T-helper 2 cell (primary cell): ENCODE measurements at places on chromosomes 7 and 10.

- DNase-seq: no peak
Measured at GRCh38 chr10:35420044-35420443, 83.7 kb downstream of the CCNY start.

GRCh38 chr10:24467136-24467535 is 256.6 kb downstream of the ARHGAP21 start:
- DNase-seq: no peak

GRCh38 chr10:101007099-101007711 is 7.6 kb downstream of the LZTS2 start:
- DNase-seq: no peak

DNA sequence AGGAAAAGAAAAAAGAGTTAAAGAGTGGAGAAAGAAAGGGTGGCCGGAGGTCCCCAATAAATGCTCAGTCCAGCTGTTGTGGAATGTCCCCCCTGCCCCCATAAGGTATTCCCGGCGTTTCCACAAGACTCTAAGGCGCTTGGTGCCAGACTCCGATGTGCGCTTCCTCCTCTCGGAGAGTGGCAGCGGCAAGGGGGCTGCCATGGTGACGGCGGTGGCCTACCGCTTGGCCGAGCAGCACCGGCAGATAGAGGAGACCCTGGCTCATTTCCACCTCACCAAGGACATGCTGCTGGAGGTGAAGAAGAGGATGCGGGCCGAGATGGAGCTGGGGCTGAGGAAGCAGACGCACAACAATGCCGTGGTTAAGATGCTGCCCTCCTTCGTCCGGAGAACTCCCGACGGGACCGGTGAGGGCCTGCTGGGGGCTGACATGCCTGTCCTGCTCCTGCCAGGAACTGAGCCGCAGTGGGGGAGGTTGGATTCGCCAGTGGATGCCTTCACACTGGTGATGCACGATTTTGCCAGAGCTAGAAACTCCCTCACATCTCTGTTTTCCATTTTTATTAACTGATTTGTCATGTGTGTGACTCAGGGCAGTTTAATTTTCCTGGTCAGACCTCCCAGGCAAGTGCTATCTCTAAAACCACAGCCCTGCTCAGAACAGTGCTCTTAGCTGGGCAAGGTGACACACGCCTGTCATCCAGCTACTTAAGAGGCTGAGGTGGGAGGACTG is 34.2 kb downstream of the TACR2 start:
- no peak for DNase-seq

DNA sequence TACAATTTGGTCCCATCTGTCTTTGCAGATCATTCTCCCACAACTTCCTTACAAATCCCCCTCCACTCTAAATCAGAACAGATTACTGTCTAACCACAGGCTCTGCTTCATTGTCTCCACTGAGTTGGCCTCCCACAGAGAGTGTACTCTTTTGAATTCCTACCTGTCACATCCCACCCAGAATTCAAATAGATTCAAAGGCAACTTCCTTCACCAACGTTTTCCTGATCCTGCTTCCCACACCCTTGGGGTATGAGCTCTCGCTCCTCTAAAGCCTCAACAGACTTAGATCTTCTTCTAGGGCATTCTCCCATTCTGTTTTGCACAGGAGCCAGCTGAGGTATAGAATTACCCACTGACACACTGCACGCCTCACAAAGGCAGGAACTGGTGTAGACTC is 197.8 kb upstream of the CDCA7L start:
- no peak for DNase-seq

- no peak for DNase-seq
Measured at GRCh38 chr7:87505557-87506245, 30.2 kb upstream of the ABCB4 start.

DNA sequence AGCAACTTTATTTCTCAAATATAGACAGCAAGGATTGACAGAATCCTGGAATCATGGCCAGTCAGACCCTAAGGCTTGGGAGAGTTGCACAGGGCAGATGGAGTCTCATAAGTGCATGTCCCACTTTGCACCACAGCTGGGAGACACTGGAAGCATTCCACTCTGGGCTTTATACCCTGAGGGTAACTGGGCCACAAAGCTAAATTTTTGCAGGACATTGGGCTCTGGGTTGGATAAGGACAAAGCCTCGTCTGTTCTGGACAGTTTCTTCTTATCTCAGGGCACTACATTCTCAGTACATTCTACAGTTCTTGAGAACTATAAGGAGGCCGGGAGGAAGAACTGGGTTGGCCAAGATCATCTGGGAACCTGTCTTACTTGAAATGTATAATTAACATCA is 158.3 kb upstream of the IGFBP3 start:
- DNase-seq: no peak

DNA sequence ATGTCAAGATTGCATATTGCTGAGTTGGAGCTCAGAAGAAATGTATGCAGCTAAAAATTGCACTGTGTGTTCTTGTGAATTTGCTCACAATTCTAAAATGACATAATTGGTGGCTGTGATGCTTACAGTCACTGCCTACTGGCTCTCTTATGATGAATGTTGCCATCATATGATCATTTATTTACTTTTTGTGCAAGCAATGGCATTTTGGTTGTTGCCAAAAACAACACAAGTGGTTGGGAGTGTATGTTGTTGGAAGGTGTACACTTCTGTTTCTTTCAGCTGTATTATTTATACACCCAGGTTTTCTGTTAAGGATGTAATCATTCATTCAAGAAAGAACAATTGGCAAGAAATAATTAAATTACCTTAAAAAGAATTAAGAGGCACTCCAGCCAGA is 28.9 kb downstream of the PON1 start:
- no peak for DNase-seq

DNA sequence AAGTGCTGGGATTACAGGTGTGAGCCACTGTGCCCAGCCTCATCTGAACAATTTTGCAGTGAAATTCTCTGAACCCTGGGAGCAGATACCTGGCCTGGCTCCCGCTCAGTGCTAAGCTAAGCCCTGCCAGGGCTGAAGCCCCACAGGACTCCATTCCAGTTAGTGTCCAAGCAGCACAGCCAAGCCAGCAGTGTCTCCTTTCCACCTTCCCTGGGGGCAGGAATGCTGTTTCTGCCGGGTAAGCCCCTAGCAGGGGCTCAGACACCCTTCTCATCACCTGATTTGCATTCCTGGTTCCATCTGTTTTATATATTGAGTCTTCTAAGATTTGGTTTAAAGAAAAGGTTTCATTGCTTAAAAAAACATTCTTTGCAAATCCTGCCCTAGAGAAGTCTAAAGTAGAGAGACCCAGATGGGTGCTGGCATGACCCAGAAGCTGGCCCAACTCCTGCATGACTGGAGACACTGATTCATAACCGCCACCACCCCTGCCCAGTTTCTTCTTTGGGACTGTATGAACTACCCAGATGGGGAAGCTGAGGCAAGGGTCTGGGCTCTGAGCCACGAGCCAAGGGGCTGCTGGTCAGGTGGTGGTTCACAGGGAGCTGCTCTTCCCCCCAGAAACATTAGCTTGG is 14.0 kb downstream of the SLC13A4 start:
- DNase-seq: no peak

GRCh38 chr10:47403446-47404318 is 19.6 kb upstream of the ZNF488 start:
- peak; percentile 57 for DNase-seq

GRCh38 chr10:77458986-77459590 is 178.5 kb downstream of the KCNMA1 start:
- DNase-seq: no peak

- no peak for DNase-seq
Measured at GRCh38 chr10:77699080-77699645, 61.6 kb upstream of the KCNMA1 start.

GRCh38 chr7:4842319-4843064 is 19.3 kb downstream of the PAPOLB start:
- DNase-seq: no peak

- DNase-seq: no peak
Measured at GRCh38 chr10:31508882-31509281, 189.9 kb downstream of the ZEB1 start.

GRCh38 chr10:130174328-130174727 is 38.1 kb downstream of the GLRX3 start:
- DNase-seq: no peak

- DNase-seq: no peak
Measured at GRCh38 chr10:53699684-53700083, 927.1 kb upstream of the MBL2 start.

DNA sequence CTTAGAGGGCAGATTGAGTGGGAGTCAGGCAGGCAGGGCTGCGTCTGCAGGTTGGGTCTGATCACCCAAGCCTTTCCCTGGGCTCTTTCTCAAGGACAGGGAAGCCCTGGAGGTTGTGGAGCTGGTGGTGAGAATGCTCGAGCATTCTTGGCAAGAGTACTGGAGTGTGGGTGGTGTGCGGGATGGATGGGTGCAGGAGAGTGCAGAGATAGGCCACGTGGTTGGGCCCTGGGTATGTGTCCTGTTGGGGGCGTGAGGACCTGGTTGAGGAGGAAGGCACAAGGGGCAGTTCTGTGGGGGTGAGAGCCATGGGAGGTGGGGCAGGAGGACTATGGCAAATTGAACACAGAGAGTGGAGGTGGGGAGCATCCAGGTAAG is 135.9 kb downstream of the PTPN20 start:
- DNase-seq: no peak

DNA sequence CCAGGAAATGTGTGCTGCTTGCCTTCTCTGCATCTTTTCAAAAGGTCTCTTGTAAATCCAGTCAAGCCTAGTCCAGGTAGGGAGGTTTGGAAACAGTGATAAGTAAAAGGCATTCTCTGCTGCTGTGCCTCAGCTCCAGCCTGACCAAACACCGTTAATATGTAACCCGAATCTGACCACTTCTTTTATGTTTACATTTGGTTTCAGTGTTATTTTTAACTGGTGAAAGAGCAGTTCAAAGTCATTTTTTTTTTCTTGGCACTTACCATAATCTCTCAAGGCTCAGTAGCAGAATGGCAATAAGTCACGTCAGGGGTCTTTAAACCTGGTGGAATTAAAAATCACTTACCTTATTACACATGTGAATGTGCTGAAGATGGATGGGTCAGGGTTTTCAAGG is 216.8 kb downstream of the PTEN start:
- no peak for DNase-seq

DNA sequence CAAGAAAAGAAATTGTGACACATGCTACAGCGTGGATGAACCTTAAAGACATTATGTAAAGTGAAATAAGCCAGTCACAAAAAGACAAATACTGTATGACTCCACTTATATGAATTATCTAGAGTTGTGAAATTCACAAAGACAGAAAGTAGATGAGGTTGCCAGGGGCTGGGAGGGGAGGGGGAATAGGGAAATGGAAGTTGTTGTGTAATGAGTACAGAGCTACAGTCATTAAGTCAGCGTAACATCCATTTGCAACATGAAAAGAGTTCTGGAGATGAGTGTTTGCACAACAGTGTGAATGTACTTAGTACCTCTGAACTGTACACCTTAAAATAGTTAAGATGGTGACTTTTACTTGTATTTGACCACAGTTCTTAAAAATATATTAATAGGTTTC is 112.1 kb upstream of the CDK1 start:
- no peak for DNase-seq

DNA sequence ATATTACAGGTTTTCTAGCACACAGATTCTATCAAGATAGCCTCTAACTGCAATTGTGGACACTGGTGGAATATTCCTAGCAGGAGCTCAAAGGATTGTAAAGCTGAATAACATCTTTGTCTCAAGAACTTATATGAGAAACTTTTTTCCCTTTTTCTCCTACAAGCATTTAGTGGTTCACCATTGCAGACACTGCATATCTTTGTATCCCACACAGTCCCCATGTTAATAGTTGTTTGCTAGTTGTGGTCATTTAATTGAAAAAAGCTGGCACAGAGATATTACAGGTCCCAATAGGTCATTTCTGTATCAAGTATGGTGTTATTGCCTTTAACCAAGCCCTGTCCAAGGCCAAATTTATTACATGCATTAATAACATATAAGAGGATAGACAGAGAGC is 226.2 kb upstream of the TCF7L2 start:
- DNase-seq: no peak

DNA sequence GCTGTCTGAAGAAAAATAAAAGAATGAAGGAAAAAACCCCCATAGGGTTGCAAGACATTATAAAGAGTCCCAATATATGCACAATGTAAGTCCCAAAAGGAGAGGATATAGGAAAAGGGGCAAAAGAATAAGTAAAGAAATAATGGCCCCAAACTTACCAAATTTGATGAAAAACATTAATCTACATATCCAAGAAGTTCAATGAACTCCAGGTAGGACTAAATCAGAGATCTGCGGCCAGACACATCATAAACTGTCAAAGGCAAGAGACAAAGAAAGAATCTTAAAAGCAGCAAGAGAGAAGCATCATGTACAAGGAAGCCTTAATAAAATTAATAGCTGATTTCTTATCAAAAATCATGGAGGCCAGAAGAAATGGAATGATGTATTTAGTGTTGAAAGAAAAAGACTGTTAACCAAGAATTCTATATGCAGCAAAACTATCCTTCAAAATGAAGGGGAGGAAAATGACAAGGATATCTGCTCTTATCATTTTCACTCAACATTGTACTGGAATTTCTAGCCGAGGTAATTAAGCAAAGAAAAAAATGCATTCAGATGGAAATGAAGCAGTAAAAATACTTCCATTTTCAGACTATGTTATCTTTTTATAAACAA is 95.7 kb upstream of the GLI3 start:
- no peak for DNase-seq

- DNase-seq: no peak
Measured at GRCh38 chr10:14032406-14032998, 298.2 kb downstream of the FRMD4A start.

DNA sequence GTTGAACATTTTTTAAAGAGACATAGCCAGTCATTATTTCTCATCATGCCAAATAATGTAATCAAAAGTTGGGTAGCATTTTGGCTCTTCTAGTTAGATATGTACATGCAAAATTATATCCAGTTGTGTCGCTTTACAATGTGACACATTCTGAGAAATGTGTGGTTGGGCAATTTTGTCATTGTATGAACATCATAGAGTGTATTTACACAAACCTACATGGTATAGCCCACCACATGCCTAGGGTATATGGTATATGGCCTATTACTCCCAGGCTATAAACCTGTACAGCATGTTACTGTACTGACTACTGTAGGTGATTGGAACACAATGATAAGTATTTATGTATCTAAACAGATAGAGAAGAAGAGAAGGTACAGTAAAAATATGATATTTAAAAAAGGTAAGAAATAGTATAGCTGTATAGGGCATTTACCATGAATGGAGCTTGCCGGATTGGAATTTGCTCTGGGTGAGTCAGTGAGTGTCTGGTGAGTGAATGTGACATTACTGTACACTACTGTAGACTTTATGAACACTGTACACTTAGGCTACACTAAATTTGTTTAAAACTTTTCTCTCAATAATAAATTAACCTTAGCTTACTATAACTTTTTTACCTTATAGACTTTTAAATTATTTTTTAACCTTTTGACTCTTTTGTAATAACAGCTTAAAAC is 16.5 kb downstream of the ZNF365 start:
- peak; percentile 58 for DNase-seq

GRCh38 chr7:11335947-11336346 is 362.3 kb downstream of the PHF14 start:
- no peak for DNase-seq

DNA sequence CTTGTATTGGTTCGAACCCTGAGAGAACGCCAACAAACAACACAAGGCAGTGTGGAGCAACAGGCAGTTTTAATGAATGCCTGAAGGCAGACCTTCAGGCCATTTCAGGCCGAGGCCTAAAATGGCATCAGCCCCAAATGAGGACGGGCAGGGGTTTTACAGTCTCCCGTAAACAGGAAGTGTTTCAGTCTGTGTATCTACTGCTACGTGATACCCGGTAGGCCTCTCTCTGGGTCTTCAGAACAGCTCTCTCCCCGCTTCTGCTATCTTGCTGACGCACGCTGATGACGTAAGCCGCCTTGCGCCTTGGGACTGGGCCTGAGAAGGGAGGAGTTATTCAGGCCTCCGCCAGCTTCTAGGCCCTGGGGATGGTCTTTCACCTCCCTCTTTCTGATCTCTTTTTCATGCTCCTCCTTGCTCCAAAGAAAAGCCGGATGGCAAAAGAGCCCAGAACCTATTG is 67.7 kb downstream of the ST8SIA6 start:
- no peak for DNase-seq
